ENCODE measurements at places on chromosomes 11 and 22.

GRCh38 chr11:76831686-76832310 is 28.9 kb upstream of the ACER3 start:
- no peak for DNase-seq

DNA sequence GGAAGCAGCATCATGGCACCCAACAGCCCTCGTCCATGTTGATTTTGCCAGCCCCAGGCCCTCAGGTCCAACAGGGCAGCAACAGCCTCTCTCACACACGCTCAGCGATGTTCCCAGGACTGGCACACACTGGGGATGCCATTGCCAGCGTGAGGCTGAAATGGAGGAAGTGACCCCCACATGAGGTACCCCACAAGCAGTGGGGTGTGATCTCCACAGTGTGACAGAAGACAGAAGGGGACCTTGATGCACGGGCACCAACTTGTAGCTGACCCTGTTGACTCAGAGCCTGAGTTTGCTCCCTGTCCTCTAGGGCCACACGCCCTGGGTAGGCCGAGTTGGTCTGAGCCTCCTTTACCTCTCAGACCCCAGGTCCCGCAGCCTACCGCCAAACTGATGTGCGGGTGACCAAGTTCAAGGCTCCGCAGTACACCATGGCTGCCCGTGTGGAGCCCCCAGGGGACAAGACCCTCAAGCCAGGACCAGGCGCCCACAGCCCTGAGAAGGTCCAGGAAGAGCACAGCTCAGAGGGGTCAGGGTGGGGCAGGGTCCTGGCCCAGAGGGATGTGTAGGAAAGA is 6.2 kb downstream of the SCGB1C1 start:
- no peak for DNase-seq

GRCh38 chr11:78033040-78033439 is 10.0 kb upstream of the KCTD14 start:
- DNase-seq, result no peak

DNA sequence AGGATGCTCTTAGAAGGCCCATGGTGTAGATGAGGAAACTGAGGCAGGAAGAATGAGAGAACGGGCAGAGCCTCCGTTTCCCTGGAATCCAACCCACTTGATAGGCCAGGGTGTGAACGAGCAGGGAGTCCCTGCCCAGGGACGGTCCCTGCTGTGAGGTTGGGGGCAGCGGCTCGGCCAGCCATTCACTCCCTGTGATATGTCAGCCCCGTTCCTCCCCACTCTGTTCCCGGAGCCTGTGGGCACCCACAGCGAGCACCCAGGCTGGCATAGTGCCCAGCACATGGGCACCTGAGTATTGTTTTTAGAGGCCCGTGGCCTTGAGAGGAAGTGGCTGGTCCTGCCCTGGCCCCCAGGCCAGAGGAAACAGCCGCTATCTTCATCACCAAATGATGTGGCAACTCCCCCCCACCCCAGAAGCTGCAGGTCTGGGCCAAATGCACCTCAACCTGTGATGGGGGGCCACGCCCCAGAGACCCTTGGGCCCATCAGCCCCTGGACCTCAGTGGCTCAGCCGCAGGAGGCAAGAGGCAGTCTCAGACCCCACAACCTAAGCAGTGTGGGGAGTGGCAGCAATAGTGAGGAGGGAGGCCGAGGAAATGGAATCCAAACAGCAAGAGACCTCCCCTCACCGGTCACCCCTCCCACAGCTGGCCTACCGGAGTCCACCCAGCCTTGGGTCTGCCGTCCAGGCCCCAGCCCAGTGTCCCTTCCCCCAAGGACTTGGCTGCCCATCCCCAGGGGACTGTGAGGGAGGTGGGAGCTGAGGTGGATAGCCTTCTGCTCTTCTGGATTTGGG is 2.1 kb downstream of the ALDH3B1 start:
- no peak for DNase-seq

DNA sequence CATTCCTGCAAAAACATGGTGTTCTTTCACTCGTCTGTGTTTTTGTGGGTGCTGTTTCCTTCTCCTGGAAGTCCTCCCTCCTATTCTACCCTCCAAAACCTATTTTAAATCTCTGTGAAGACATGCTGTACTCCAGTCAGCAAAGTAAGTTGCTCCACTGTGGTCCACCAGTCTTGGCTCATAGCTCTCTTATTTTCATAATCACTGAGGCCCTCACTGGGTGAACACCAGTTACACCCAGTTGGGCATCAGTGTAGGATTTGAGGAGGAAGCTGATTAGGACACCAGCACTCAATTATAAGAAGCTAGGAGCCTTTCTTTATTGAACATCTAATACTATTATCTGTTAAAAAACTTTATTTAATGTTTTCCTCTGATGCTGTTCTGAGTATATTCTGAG is 23.9 kb upstream of the EED start:
- DNase-seq, result no peak

GRCh38 chr11:69839516-69839915 is 20.3 kb upstream of the FGF3 start:
- no peak for DNase-seq

DNA sequence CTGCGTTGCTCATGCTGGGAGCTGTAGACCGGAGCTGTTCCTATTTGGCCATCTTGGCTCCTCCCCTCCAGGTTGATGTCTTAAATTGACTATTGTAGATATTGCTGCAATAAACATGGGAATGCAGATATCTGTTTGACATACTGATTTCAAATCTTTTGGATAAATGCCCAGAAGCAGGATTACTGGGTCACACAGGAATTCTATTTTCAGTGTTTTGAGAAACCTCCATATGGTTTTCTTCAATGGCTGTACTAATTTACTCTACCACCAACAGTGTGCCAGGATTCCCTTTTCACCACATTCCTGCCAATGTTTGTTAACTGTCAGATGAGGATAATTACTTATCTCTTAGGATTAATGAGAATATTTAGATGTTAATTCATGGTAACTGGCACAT is 467.0 kb downstream of the LUZP2 start:
- DNase-seq, result no peak

DNA sequence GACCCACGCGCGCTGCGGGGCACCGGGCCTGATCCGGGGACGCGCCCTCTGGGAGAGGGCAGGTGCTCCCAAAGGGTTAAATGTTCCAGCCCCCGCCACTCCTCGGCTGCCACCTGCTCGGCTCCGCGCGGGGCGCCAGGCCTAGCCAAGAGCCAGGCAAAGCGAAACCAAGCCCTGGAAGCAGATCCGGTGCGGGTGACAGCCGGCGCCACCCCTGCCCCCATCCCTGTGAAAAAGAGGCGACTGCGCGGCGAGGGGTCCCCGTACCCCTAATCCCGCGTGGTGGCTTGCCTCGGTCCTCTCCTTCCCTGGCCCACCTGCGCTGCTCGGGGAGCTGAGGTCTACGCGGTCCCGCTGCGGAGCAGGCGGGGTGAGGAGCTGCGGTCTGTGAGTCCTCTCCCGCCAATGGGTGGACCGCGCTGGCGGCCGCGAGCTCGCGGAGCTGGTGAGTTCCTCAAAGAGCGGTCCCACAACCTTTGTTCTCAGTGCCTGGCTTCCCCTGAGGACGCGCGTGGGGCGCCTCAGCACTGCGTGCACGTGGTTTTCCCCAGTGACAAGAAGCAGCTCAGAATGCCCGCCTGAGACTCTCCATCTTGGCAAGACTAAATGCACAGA is at the start of gene ME3:
Gene ME3, minus strand, starts transcription at position 610 of the 615 bp plus-strand sequence.
- DNase-seq, result peak; percentile 70

- no peak for DNase-seq
These were observed 13.8 kb upstream of the OR56A3 start for GRCh38 chr11:5928271-5928670.

Measured in activated CD4-positive, alpha-beta T cell treated with anti-CD3 and anti-CD28 coated beads for 48 hours (primary cell).